Activated naive CD4-positive, alpha-beta T cell (primary cell): ENCODE measurements at places on chromosomes 1 and 21.

DNA sequence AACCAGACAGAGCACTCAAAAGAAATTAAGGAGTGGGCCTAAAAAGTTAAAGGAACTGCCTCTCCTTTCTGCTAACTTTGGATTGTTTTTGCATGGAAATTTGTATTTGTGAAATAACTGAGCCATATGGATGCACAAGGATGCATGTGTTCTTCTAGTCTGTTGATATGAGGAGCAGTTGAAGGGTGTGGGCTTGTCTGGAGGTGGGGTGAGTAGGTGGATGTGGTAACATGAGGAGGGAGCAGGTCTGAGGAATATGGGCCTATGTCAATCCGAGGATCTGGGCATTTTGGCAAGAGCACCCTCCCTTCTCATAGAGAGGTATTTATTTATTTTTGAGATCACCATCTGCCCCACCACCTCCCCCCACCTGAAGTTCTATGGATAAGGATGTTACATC lies 13.4 kb downstream of the CACNA1E start:
- DNase-seq, result no peak

DNA sequence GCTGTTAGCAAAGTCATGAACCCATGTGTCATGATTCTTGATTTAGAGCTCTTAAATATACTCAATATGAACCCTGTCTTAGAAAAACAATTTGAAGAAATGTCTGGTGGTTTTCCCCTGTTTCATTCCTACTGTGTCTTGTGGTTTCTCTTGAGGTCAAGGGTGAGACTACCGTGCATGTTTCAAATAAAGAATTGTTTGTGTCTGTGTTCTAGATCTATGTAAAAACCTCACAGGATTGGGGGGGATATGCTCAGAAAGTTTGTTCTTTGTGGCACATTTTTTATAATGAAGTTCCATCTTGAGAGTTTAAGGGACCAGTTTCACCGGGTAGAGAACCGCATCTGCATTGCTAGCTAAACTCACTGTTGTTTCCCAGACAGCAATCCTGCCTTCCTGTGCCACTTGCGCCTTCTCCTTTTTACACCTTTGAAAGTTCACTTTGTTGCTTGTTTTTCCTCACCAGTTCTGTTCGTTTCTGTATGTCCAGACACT lies 30.9 kb upstream of the CACYBP start:
- no peak for DNase-seq

DNA sequence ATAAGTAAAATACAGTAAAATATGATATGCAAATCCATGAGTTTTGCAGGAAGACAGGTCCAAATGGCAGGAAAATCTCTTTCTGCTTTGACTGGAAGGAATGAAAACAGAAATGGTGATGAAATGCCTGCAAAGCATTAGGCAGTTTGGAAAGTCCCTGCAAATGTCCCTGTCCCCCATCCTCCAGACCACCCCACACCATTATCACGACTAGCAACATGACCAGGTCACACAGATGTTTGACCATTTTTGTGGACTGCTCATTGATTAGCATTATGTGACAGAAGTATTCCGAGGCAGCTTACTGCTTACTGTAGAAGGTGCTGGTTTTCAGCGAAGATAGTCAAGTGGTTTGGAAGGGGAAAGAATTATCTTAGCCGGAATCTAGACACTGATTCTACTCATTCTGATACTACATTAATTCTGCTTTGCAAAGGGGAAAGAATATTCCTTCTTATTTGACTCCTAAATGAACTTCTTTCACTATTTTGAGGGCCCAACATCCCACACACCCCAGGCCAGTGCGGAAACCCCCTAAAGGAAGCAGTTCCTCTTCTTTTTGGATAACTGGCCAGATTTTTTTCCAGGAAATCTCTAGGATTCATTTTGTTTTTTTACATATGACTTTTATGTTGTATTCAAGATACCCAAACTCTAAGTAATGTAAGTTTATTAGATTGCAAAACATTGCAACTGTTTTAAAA lies 9.5 kb upstream of the CR2 start:
- no peak for DNase-seq

DNA sequence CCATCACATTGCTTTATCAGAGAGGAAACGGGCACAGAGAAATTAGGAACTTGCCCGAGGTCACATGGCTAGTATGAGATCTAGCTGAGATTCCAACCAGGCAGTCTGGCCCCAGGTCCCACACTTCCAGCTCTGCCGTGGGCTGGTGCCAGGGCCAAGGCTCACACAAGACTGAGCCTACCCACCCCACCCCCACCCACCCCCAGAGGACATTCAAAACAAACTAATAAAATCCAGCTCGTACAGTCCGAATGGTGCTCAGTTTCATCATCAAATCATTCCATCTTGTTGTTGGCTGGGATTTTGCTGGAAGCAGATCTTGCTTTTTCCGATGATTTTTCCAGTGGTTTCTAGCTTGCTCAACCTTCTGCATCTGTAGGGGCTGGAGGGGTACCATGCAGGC lies 27.9 kb downstream of the MATN1 start:
- no peak for DNase-seq

DNA sequence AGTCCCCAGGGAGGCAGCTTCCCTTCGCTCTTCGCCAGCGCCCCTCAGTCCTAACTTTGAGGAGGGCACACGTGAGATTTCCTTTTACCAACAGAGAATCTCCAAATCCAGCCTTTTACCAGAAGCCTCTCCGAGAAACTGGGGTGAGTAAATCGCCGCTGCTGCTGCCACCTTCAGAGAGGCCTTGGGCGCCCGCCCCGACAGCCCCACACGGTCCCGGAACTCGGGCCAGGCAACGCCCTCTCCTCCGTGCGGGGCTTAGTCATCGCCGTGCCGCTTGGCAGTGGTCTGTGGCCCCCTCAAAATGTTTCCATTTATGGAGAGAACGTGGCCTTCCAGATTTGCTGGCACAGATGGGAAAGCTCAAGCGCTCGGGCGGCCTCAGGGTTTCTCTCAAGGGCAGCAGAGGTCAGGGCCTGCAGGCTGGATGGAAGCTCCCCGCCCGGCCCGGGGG lies 41.4 kb upstream of the COL6A2 start:
- DNase-seq, result no peak
